ENCODE measurements at places on chromosomes 6 and 20.

DNA sequence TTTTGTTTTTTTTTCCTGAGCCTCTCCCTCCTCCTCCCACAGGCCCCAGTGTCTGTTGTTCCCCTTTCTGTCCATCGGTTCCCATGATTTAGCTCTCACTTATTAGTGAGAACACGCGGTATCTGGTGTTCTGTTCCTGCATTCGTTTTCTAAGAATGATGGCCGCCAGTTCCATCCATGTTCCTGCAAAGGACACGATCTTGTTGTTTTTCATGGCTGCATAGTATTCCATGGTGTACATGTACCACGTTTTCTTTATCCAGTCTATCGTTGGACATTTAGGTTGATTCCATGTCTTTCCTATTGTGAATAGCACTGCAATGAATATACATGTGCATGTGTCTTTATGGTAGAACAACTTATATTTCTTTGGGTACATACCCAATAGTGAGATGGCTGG lies 105.6 kb upstream of the NUP153 start:
- H3K27me3 ChIP-seq: peaks cover 16% of the 10 kb centered on the region
- no peak for DNase-seq
- no peaks in the 10 kb centered on the region for H3K4me1 ChIP-seq
- H3K4me3 ChIP-seq: no peak overlapping the region
- H3K27ac ChIP-seq: no peak overlapping the region
- H3K36me3 ChIP-seq: no peaks in the 10 kb centered on the region

DNA sequence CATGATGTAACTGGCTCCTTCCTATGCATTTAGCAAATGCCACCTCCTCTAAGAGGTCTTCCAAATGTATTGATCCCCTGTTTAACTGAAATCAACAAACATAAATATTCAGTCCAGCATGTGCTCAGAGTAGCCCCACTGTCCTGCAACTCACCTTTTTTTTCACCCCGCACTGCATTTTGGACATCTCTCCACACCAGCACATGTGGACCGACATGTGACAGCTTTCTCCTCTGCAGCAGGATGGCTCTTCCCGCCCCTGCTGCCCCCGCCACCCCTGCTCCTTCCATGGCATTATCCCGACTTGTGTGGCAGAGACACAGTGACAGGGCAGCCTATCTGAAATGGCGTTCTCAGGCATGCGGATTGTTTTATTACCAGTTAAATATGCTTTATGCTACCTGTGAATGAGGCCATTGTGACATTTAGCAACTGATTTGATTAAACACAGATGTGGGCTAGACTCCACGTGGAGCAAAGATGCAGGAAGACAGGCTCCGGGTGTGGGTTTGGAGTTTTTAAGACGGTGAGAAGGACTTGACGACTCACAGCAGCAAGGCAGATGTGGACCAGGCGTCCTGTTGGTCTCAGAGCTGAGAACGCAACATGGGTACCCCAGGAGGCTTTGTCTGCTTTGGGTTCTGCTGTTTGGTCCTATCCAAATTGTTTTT lies 161.2 kb downstream of the EYA2 start:
- peaks cover 3% of the 10 kb centered on the region for H3K27me3 ChIP-seq
- H3K4me1 ChIP-seq: no peaks in the 10 kb centered on the region
- DNase-seq: no peak
- H3K36me3 ChIP-seq: no peaks in the 10 kb centered on the region
- no peak overlapping the region for H3K27ac ChIP-seq
- no peak overlapping the region for H3K4me3 ChIP-seq

DNA sequence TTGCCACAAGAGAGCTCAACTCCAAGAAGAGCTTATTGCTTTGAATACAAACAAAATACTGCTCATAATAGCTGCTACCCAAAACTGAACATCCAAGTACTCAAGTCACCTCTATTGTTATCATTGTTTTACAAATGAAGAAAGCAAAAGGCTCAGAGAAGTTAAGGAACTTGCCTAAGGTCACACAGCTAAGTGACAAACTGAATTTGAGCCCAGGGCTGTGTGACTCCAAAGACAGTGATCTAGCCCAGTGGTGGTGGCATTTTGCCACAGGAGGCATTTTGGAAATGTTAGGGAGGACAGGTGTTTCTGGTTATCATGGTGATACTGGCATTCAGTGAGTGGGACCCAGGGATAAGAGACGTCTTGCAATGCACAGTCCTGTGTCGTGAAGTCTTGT lies 79.5 kb downstream of the KCNB1 start:
- H3K4me1 ChIP-seq: no peaks in the 10 kb centered on the region
- no peak for DNase-seq

GRCh38 chr6:27260369-27260768 lies 12.9 kb downstream of the PRSS16 start:
- H3K27me3 ChIP-seq: peaks cover 40% of the 10 kb centered on the region
- DNase-seq: no peak
- no peaks in the 10 kb centered on the region for H3K36me3 ChIP-seq

Data from activated CD4-positive, alpha-beta T cell treated with anti-CD3 and anti-CD28 coated beads, Interleukin-2, amount 10 ng/mL, durations not matched to agents 24 days and 14 days (primary cell).